ENCODE measurements at places on chromosomes 3 and 15.

- DNase-seq: no peak
Measured at GRCh38 chr3:46926871-46927717, 49.5 kb downstream of the CCDC12 start.

DNA sequence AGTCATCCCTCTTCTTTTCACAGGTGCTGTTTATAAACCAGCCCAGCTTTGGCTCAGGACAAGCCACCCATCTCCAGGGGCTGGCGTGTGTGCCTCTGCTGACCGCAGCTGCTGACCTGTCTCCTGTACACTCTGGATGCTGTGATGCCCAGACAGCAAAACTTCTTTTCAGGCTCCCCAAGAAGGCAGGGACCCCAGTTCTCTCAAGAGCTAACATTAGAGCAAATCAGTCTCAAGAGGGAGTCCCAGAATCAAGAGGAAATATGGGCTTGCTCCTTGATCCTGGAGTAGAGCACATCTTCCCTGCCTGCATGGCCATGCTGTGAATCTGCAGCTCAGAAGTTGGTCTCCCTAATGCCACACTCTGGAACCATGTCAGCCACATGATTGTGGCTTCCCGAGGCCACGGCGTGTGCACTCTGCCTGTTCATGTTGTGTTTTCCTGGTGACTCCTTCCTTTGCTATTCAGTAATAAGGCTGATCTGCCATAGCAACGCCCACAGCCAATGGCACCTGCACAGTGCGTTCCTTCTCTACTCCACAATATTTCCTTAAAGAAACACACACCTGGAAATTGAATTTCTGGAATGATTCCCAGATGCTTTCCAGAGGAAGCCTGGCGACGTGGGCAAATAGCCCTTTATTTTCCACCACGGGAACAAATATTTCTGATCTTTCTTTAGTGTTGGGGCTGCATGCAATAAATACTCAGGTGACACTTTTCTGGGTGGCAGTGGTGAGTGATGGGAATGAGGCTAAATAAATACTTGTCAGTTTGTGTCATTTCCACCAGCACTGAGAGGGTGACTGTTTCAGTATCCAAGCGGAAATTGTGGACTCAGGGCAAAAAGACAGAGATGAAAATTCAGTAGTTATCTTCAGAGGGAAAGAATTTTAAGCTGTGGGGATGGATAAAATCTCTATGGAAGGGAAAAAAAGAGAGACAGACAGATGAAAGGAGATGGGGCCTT lies 21.9 kb upstream of the THSD4 start:
- DNase-seq: no peak

DNA sequence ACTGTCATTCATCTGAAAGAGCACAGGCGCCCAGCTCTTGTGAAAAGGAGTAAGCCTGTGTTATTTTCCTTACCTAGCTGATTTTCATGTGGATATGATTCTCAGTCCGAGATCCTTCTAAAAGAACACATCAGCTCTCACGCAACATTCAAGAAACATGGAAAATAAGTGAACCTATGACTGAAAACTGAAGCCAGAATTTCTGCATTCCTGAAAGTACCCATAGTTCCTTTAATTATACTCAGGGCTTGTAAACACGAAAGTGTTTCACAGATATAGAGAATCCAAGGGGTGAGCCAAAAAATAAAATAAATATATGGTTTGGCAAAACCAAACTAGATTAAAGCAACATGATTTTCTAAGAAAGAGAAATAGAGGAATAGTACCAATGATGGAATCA lies 100.8 kb upstream of the CHMP2B start:
- no peak for DNase-seq

GRCh38 chr3:89314454-89315098 lies 207.2 kb downstream of the EPHA3 start:
- no peak for DNase-seq

- no peak for DNase-seq
Measured at GRCh38 chr3:196321162-196321561, 3.1 kb upstream of the DYNLT2B start.

GRCh38 chr15:32994810-32995424 lies 199.6 kb downstream of the FMN1 start:
- no peak for DNase-seq

DNA sequence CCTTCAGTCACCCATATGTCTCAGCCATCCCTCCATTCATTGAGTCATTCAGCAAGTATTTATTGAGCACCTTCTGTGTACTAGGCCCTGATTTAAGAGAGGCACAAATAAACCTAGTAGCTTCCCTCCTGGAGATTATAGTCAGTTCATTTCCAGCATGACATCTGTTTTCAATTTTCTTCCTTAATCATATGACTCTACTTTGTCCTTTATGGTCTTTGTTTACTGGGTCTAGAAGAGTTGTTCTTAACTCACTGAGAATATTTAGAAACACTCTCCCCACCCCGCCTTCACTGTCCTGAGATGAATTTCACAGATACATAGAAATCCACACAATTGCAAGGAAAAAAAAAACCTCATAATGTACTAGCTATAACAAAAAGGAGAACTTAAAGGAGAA lies 44.8 kb upstream of the ADAMTS9 start:
- no peak for DNase-seq
